ENCODE measurements at places on chromosomes 6 and 20.

DNA sequence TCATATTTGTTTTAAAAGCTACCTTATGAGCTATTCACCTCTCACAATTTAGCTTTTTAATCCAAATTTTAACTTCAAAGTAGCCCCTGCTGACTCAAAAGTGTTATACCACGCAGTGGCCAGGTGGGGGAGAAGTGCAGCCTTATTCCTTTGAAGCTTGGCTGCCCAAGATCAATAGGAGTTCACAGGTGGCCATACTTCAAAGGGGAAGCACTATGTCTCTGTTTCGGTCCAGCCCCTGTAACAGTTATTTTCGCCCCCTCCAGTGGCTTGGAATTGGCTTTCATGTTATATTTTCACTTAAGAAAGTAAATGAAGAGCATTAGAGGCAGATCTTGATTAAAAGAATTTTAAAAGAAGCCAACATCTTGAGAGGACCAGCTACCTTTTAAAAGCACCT, 608.4 kb downstream of the EPHA7 start:
- no peak for DNase-seq

- no peak for DNase-seq
Observed at GRCh38 chr6:169800116-169800667, 48.8 kb downstream of the ERMARD start.

GRCh38 chr6:36402481-36402880, 15.0 kb upstream of the ETV7 start:
- DNase-seq: no peak

GRCh38 chr20:48211238-48211637, 426.0 kb upstream of the SULF2 start:
- no peak for DNase-seq

- no peak for DNase-seq
Observed at GRCh38 chr20:33740189-33740588, 8.4 kb downstream of the ZNF341 start.

DNA sequence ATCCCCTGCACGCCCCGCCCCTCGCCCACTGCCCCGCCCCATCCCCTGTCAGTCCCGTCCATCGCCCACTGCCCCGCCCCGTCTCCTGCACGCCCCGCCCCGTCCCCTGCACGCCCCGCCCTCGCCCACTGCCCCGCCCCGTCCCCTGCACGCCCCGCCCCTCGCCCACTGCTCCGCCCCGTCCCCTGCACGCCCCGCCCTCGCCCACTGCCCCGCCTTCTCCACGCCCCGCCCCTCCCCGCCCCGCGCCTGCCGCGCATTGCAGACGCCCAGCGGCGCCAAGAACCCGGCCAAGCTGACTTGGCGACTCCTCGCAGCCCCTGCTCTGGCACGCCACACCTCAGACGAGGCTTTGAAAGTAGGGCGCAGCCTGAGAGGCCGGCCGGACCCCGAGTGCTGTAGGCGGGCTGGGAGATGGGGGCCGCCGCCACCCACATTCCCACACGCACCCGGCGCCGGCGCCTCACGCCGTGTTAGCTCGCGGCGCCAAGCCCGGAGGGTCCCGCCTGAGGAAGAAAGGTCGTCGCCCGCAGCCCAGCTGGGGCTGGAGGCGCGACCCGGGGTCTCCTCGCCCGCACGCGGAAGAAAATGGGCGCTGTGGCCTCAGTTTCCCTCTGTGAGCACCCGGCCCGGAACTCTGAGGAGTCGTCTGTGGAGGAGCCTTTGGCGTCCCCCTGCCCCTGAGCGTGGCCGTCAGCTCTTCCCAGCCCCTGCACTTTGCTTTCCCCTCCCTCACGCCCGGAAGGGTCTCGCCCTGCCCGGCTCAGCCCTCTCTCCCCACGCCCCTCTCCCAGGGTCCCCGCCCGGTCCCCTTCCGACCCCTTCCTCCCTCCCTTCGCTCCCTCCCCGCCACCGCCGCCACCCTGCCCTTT, at the start of gene RAD21L1:
RAD21L1 (plus strand) TSS at position 262 of the 872 bp plus-strand sequence. CDS start 2,410 bp downstream, outside the sequence.
- peak; percentile 85 for DNase-seq

- DNase-seq: no peak
Observed at GRCh38 chr6:2205396-2205795, 40.0 kb downstream of the GMDS start.

- DNase-seq: no peak
Observed at GRCh38 chr6:111837641-111838500, 35.4 kb downstream of the FYN start.

DNA sequence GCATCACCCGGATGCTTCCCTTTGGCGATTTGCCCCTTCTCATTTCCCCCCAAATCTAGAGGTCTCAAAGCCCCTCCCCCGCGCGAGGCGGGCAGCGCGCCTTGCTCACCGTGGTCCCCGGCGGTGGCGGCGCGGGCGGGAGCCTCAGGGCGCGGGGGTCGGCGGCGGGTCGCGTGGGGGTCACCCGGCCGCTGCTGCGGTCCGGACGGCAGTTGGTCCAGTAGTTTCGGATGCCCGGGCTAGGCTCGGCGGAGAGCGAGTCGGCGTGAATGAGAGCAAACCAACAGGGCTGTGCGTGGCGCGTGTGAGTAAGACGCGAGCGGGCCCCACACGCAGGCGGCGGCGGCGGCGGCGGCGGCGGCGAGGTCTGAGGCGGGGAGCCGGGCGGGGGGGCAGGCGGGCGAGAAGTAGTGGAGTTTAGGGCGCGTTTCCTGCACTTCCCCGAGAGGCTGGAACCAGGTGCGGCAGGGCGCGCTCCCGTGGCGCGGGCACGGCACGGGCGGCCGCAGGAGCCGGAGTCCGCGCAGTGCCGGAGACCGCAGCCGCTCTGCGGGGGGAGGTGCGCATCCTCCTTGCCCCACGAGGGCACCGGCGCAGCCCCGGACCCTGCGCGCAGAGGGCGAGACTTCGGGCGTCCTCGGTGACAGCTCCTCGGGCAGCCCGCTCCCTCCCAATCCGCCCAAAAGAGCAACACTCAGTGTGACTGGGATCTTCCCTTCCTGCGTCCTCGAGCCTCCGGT, 567 bp downstream of the HS3ST5 start:
- DNase-seq: no peak

- no peak for DNase-seq
Observed at GRCh38 chr20:51158226-51158625, 135.3 kb upstream of the KCNG1 start.

DNA sequence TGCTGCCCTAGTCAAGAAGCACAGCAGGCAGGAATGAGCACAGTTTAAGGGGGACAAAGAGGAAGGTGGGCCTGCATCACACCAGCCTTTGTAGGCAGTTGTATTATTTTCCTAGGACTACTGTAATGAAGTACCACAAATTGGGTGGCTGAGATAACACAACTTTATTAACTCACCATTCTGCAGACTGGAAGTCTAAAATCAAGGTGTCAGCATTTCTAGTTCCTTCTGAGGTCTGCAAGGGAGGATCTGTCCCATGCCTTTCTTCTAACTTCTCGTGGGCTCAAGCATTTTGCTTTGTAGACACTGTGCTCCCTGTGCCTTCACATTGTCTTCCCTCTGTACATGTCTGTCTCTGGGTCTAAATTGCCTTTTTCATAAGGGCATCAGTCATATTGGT, 488.5 kb upstream of the JARID2 start:
- no peak for DNase-seq

- peak; percentile 26 for DNase-seq
Observed at GRCh38 chr20:37564388-37565133, 36.9 kb upstream of the BLCAP start.

DNA sequence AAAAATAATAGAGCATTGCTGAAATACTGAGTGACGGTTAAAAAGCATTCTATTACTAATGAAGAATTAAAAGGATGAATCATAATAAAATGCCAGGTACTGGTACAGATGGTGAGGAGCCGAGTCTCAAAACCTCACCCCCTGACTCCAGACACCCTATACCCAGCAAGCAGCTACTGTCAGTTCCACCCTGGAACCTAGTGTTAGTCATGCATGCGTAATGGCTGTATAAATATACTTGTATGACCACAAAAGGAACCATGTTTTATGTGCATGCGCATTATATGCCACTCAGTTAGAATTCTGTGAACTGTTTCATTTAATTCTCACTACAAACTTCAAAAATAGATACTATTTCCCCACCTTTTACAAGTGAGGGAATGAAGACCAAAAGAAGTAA, 568.7 kb upstream of the RNF217 start:
- DNase-seq: no peak

GRCh38 chr6:107542192-107542668, 52.3 kb downstream of the SOBP start:
- no peak for DNase-seq

DNA sequence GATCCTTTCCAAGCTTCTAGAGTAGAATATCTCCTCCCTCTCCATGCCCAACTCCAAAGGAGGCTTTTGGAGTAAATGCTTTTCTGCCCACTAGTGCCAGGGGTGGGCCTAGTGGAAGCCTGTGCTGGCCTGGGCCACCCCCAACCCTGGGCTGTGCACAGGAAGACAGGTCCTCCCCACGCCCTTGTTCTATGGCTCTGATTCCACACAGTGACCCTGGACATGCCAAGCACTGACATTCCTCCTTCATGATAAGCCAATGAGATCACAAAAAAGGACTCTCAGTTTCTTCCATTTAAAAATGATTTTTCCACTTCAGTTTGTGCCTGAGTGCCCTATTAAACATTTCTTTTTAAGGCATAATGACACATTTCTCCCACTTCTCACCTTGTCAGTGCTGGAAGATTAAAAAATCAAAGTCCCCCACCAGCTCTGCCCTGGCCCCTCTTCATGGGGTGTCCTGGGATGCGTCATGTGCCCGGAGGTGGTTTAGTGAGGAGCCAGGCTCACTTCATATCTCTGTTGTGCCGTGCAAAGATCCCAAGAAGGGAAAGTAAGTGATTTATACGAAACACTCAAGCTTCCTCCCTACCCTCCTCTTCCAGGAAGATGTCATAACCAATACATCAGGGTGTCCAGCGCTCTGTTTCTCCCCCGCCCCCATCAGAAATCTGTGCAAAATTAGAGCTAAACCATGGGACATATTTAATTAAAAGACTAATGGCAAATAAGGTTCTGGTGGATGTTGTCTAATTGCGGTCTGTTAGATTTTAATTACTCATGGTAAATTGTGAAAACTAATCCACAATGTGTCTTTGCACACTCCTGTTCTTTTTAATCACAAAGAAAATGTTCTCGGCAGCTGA, 255.0 kb downstream of the NRN1 start:
- DNase-seq: no peak

- no peak for DNase-seq
Observed at GRCh38 chr6:119140196-119141140, 62.0 kb upstream of the FAM184A start.

GRCh38 chr20:31560094-31560745, 44.9 kb upstream of the ID1 start:
- DNase-seq: peak; percentile 73

- no peak for DNase-seq
Observed at GRCh38 chr6:115159733-115160132, 816.9 kb upstream of the HS3ST5 start.

GRCh38 chr6:92690997-92691599, 728.3 kb downstream of the EPHA7 start:
- DNase-seq: no peak

DNA sequence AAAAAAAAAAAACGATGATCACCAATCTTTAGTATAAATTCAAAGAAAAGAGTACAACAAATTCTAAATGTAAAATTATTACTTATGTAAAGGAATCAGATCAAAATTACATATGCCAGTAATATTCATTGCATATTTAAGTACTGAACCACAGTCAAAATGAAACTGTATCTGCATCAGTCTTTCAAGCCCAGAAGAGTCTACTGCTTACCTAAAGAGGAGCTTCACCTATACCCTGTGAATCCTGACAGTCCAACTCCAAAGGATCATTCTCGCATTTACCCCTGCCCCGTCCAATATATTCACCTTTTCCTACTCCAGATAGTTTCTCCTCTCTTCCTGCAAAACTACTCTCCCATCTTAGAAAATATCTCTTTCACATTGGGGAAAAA, 9.2 kb downstream of the ATG5 start:
- no peak for DNase-seq

- no peak for DNase-seq
Observed at GRCh38 chr6:113854531-113855499, 2.3 kb upstream of the MARCKS start.

DNA sequence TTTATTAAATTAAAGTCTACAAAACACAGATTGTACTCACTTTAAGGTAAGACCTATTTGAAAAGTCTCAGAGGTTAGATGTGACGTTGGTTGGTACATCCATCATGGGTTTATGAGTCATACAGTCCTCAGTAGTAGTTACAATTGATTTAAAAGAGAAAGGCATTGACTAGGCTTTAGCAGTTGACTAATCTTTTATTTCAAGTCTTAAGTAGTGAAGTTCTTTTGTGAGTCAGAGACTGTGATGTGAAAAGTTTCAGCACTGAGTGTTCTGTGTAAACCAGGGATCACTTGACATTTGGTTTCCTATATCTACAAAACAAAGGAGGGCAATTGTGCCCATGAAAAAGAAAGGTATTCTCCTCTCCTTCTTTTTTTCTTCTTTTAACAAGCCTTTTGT, 221.3 kb downstream of the GRIK2 start:
- DNase-seq: no peak

DNA sequence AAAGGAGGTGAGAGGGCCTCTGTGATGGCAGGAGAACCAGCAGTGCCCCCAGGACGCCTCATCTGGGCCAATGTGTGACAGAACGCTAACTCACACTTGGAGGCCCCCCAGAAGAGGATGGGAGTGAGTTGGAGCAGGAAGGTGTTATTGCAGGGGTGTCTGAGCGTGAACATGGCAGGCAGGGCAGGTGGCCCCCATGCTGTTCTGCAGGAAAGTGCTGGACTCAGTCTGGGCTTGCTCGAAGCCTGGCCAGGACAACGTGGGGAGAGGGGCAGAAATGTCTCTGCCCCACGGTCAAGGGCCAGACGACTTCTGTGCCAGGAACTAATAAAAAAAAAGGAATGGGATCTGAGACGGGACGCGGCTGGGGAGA, 931 bp upstream of the EBF4 start:
- DNase-seq: no peak

GRCh38 chr6:139764498-139764986, 390.1 kb upstream of the CITED2 start:
- DNase-seq: no peak

GRCh38 chr6:35977308-35977707, 47.1 kb downstream of the SLC26A8 start:
- no peak for DNase-seq

All from T-helper 9 cell (primary cell).